PC-9 (cell line): ENCODE measurements at places on chromosomes 11 and 22. TPM values are rescaled to one million over a fixed set of nuclear protein-coding genes. Genes with fewer than 3 reads are reported as not detected.

GRCh38 chr11:14500181-14500651 is 605 bp upstream of the COPB1 start:
- DNase-seq: peak; percentile 42

DNA sequence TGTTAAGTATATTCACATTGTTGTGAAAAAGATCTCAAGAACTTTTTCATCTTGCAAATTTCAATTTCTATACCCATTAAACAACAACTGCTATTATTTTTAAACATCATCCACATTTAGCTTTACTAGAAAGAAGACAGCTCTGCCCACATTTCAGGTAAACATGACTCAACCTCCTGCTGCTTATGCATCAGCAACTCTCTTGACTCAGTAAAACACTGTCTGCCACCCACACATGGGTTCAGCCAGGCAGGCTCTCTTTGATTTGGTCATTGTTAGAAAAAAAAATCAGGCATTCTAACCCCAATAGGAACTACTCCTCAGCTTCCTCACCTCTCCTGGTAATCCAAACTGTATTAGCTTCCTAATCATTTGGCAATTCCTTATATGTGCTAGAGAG is 5.1 kb upstream of the ENDOD1 start:
- no peak for DNase-seq

GRCh38 chr11:92340839-92341238 is 116.2 kb downstream of the FAT3 start:
- DNase-seq: no peak

GRCh38 chr11:60756307-60757032 is at the start of gene MS4A15:
MS4A15 (plus strand) TSS chr11:60756867; CDS start chr11:60763734, 6,867 bp downstream.
- DNase-seq: peak; percentile 57

GRCh38 chr11:21614961-21615360 is 577.9 kb upstream of the ANO5 start:
- DNase-seq: no peak

- DNase-seq: no peak
Observed at GRCh38 chr11:45796461-45796861, 8.5 kb upstream of the SLC35C1 start.

- DNase-seq: no peak
Observed at GRCh38 chr11:10632483-10632882, 61.1 kb downstream of the IRAG1 start.

- DNase-seq: no peak
Observed at GRCh38 chr11:133414506-133414905, 117.8 kb downstream of the OPCML start.

DNA sequence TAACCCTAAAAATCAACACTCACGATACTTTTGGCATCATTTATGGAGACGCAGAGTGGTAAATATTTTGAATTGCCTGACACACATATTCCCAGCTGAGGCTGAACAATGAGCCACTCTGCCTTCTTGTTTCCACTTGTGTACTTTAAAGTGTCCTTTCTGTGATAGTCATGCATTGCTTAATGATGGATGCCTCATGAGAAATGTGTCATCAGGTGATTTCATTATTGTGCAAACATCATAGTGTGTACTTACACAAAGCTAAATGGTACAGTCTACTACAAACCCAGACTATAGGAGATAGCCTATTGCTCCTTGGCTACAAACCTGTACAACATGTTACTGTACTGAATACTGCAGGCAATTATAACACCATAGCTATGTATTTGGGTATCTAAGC is 44.2 kb downstream of the MRE11 start:
- DNase-seq: peak; percentile 97

- no peak for DNase-seq
Observed at GRCh38 chr11:119991669-119992068, 146.2 kb downstream of the TRIM29 start.

- no peak for DNase-seq
Observed at GRCh38 chr11:44747836-44748235, 21.1 kb downstream of the TSPAN18 start.

DNA sequence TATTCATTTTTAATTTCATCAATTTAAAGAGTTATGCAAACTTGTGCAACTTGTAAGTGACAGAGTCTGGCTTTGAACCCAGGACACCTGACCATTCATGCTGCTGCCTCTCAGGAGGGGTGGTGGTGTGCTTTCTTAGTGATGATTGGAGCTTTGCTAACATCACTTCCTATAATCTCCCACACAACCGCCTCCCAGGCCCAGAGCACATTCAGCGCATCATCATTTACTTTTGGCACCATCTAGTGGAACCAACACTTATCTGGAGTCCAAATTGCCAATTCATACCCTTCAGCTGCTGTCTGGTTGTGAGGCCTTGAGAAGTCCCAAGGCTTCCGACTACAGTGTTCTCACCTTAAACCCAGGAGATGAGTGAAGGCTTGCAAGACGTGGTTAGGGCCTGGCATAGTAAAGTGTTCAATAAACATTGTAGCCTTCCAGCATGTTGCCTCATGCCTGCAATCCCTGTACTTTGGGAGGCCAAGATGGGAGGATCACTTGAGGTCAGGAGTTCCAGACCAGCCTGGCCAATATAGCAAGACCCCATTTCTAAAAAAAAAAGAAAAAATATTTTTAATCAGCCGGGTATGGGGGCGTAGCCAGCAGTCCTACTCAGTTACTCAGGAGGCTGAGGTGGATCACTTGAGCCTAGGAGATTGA is 1.1 kb upstream of the TTLL1 start:
- peak; percentile 52 for DNase-seq

- DNase-seq: no peak
Observed at GRCh38 chr11:28209906-28210305, 101.7 kb downstream of the METTL15 start.

DNA sequence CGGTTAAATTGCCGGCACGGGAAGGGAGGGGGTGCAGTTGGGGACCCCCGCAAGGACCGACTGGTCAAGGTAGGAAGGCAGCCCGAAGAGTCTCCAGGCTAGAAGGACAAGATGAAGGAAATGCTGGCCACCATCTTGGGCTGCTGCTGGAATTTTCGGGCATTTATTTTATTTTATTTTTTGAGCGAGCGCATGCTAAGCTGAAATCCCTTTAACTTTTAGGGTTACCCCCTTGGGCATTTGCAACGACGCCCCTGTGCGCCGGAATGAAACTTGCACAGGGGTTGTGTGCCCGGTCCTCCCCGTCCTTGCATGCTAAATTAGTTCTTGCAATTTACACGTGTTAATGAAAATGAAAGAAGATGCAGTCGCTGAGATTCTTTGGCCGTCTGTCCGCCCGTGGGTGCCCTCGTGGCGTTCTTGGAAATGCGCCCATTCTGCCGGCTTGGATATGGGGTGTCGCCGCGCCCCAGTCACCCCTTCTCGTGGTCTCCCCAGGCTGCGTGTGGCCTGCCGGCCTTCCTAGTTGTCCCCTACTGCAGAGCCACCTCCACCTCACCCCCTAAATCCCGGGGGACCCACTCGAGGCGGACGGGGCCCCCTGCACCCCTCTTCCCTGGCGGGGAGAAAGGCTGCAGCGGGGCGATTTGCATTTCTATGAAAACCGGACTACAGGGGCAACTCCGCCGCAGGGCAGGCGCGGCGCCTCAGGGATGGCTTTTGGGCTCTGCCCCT is 529 bp upstream of the CCND1 start:
- DNase-seq: peak; percentile 45

DNA sequence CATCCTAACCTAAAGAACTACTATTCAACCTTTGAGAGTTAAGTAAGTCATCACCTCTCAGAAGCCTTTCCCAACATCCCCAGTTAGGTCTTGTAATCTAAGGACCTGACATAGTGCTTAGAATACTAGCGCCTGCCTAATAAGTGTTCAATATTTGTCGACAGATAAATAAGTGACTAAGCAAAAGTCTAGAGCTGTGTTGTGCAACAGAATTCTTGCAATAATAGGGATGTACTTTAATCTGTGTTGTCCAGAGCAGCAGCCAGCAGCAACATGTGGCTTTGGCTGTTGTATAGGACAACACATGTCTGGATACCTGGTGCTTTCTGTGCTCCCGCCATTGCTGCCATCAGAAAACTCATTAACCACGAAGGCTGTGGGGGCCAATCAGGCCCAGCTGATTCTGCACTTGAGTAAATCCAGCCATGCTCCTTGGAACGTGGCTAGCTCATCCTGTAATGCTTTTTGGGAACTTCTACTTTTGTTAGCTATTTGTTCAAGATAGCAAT is 66.8 kb upstream of the NTM start:
- DNase-seq: no peak

GRCh38 chr11:21838427-21838826 is 354.5 kb upstream of the ANO5 start:
- DNase-seq: no peak

DNA sequence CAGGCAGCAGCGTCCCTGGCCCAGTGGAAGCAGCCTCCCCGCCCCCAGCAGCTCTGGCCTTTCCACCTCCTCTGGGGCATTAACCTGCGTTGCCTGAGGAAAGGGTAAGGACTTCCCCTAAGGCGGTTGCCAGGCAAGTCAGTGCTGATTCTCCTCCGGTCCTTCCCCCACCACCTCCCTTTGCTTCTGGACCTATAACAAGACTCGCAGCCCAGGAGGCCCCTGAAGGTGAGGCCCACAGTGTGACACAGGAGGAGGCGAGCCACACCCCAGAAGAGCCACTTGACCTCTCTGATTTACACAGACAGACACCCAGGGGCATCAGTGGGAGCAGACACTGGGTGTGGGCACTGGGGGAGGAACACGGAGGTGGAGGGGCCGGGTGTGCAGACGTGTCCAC is 35.4 kb downstream of the ASCL2 start:
- no peak for DNase-seq

OR52L1 gene
- total RNA-seq: not detected in 2 replicates

FLRT1 gene
- total RNA-seq: 0.25 and 0.44 TPM in 2 replicates

MTMR2 gene
- total RNA-seq: 41.6 and 60.7 TPM in 2 replicates

IL18 gene
- 42.8 and 59.1 TPM in 2 replicates for total RNA-seq

KRTAP5-1 gene
- not detected in 2 replicates for total RNA-seq

CTTN gene
- 533 and 570 TPM in 2 replicates for total RNA-seq

OR56B4 gene
- not detected in 2 replicates for total RNA-seq

SERPING1 gene
- 3.1 TPM in 2 replicates for total RNA-seq
